Cerebellar nuclear complex (tissue), 1 donor: ENCODE measurements at places on chromosomes 2 and 18.

DNA sequence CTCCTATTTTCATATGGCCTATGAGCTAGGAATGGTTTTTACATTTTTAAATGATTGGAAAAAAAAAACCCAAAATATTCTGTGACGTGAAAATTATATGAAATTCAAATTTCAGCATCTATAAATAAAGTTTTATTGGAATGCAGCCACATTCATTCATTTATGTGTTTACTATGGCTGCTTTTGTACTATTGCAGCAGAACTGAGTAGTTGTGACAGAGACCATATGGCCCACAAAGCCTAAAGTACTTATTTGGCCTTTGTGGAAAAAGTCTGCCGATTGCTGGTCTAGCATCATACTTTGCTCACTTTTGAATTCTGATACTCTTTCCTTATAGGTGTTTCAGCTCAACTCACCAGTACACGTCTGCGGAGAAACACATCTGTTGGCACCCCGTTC, 39.0 kb downstream of the MYO3B start:
- DNase-seq = no peak

GRCh38 chr2:1767939-1768691, 23.8 kb upstream of the PXDN start:
- DNase-seq = no peak

- no peak for DNase-seq
These were observed 6.4 kb upstream of the RBM44 start for GRCh38 chr2:237791977-237792727.

GRCh38 chr2:162478721-162479129, 134.8 kb downstream of the GCA start:
- no peak for DNase-seq

DNA sequence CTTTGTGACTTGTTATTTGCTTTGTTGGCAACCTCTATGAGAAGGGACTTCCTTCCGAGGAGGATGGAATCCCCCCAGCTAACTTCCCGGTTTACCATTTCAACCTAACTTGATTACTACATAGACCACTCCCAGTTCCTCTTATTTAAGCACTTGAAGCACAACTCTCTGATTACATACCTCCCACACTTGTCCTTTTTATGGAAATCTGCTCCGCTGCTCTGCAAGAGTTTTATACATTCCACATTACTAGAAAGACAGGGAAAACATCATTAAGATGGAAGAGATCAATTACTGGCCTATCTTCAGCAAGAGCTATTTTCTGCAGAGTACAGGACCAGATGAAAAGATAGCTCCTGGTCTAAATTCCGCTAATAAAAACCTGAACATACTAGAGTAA, 160.0 kb upstream of the PGAP1 start:
- DNase-seq = no peak

DNA sequence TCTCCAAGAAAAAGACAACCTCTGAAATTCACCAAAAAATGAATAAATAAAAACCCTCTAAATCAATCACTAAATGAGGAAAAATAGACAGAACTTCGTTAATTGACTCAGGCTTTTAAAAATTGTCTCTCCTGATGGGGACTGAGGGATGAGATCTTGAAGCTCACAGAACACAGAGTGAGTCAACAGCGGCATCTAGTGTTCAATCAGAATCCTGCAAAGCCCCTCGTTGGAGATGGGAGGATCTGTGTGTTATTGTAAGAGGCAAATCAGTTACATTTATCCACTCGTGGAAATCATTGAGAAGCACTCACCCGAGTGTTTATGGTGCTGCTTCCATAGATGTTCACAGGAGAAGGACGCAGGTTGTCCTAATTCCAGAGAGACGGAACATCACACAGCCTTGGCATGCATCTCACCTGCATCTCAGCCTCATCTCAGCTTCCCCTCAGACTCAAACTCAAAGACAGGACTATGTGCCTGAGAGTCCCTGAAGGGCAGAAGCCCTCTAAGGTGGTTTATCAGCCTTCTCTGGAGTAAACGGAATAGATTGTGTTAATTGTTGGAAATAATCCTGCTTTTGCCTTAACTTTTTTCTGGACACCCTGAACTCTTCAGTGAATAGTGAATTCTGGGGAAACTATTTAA, 82.0 kb downstream of the MREG start:
- no peak for DNase-seq

- no peak for DNase-seq
These were observed 98.3 kb upstream of the HDAC4 start for GRCh38 chr2:239498981-239499634.

- DNase-seq = no peak
These were observed 3.5 kb upstream of the LBX2 start for GRCh38 chr2:74502720-74503505.

GRCh38 chr2:33196700-33197099, 249.9 kb downstream of the LTBP1 start:
- no peak for DNase-seq

- DNase-seq = no peak
These were observed 284.1 kb downstream of the MYCN start for GRCh38 chr2:16224298-16225045.

- DNase-seq = no peak
These were observed 105.5 kb upstream of the ACKR3 start for GRCh38 chr2:236464140-236464539.

DNA sequence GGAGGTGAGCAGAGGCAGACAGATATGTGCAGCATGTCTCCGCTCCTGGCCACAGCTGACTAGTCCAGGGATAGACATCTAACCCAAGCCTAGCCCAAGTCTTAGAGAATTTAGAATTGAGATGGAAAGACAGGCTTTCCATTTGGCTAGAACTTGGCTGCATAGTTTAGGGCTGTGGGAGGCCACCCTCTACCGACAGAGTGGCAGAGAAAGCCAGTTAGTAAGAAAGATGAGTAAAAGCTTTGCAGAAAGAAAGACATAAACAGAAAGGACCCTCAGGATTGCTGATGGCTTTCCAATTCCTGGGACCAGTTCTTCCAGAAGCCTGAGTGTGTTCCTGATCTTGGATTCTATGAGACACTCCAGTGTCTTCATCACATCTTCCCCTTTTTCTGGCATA, 62.1 kb downstream of the DYM start:
- no peak for DNase-seq

- DNase-seq = no peak
These were observed 31.6 kb upstream of the VWC2L start for GRCh38 chr2:214379227-214379626.

GRCh38 chr2:29527947-29528346, 393.4 kb downstream of the ALK start:
- DNase-seq = no peak

DNA sequence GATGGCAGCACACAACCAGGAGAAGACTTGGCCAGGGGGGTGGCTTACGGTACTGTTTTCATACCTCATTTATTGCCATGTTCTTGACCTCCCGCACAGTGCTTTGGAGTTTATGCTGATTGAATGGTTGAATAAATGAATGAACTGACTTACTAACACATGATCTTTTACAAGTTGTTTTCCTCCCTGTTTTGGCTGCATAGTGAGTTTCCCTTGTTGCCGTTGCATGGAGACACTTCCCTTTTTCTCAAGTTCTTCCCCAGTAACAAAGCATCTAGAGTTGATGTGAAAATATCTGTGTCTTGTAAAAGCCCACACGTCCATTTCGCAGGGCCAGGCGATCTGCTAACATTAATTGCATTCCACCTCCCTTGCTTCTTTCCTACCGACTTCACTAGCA, 35.7 kb upstream of the RAB1A start:
- no peak for DNase-seq

GRCh38 chr2:103445347-103445746, 683.5 kb downstream of the TMEM182 start:
- DNase-seq = no peak

- DNase-seq = no peak
These were observed 90.4 kb downstream of the ATAD2B start for GRCh38 chr2:23836505-23836904.

GRCh38 chr2:168191955-168192785, 55.2 kb downstream of the STK39 start:
- no peak for DNase-seq

- no peak for DNase-seq
These were observed 29.0 kb upstream of the DARS1 start for GRCh38 chr2:136014411-136014810.

GRCh38 chr18:80194874-80195570, 52.3 kb downstream of the PARD6G start:
- no peak for DNase-seq

- no peak for DNase-seq
These were observed 37.7 kb upstream of the GPR155 start for GRCh38 chr2:174524527-174524926.

GRCh38 chr2:29192526-29192925, 77.3 kb downstream of the CLIP4 start:
- DNase-seq = no peak

DNA sequence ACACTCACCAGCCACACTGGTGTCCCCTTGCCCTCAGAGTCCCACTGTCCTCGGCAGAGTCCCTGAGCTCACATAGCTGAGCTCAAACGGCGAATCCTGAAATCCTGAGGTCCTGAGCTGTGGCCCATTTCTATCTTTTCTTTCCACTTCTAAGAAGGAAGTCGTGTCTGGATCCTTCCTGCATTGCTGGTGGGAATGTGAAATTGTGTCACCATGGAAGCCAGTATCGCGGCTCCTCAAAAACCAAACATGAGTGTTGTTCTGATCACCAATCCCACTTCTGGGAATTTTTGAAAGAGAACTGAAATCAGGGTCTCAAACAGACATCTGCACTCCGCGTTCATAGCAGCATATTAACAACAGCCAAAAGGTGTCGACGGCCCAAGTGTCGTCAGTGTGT, 244.7 kb downstream of the EIPR1 start:
- DNase-seq = no peak

DNA sequence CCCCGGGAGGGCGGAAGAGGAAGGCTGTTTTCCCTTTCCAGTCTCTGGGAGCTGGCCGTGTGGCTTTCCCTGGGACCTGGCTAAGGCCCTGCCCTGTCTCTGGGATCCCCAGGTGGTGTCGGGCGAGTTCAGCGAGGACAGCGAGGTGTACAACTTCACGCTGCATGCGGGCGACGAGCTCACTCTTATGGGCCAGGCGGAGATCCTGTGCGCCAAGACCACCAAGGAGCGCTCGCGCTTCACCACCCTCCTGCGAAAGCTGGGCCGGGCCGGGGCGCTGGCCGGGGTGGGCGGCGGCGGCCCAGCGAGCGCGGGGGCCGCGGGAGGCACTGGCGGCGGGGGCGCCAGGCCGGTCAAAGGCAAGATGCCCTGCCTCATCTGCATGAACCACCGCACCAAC, 11.2 kb downstream of the GAREM2 start:
- no peak for DNase-seq

- no peak for DNase-seq
These were observed 86.4 kb downstream of the AP1S3 start for GRCh38 chr2:223751012-223751411.

- DNase-seq = no peak
These were observed 80.0 kb downstream of the ETAA1 start for GRCh38 chr2:67476809-67477790.

DNA sequence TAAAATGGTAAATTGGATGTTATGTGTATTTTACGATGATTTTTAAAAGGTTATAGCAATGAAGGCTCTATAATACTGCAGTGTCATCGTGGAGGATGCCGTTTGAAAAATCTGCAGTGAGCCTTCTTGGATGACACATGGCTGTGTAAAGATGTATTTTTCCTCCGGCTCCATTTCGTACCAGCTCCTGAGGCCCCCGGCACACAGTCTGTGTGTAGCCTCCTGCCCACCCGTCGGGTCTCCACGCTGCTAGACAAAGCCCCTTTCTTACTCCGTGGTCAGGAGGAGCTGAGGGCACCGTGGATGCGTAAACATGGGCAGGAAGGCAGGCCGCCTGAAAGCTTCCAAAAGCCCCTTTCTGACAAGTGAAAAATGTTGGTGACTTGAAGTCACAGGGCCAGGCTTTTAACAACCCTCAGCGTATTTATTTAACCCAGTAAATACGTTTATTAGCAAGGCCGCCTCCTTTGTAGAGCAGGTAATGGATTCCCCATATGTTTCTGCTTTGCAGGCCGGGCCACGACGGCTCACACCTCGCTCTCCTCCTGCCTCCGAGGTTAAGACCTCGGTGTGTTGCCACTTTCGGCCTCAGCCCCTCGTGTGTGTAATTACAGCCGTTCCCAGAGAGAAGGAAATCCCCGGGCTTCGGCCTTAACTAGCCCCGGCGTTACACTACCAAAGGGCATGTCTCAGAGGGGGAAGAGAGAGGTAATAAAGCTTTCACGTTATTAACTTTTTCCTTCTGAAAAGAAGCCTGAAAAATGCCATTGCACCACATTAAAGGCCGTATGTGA, 72.8 kb downstream of the DDX1 start:
- DNase-seq = no peak

GRCh38 chr2:188983427-188984064, 9.4 kb downstream of the COL3A1 start:
- DNase-seq = no peak

- DNase-seq = no peak
These were observed 155.8 kb downstream of the SH3BP4 start for GRCh38 chr2:235107640-235107951.

DNA sequence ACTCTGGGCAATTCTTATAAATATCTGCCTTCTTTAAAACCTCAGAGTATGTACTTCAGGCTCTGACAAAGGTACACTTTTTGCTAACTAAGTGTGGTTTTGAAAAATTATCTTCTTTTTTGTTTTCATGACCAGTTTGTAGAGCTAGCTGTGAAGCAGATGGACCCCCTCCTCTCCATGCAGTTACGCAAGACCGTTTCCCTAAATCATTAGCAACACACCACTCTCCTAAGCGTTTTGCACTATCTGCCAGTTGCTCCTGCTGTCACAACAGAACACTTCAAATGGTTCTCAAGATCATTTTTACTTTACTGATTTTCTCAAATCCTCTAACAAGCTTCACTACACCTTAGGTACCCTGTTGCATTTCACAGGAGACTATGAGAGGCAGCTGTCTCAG, 53.3 kb downstream of the GULP1 start:
- no peak for DNase-seq

DNA sequence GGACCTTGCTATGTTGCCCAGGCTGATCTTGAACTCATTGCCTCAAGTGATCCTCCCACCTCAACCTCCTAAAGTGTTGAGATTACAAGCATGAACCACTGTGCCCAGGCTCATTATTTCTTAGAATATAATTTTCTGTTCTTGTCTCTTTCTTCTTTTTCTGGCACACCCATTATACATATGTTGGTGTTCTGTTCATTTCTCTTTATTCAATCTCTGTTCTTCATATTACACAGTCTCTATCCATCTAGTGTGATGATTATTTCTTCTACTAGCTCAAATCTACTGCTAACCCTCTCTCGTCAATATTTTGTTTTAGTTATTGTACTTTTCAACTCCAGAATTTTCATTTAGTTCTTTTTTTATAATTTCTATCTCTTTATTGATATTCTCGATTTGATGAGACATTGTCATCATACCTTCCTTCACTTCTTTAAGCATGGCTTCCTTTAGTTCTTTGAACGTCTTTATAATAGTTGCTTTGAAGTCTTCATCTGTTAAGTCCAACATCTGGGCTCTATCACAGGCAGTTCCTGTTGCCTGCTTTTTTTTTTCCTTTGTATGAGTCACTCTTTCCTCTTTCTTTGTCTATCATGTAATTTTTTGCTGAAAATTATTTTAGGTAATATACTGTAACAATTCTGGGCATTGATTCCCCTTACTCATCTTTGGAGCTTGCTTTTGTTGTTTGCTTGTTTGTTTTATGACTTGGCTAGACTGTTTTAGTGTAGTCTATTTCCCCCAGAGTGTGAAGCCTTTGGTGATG, 196.4 kb upstream of the NABP1 start:
- DNase-seq = no peak
